ENCODE measurements at places on chromosomes 5 and 9. TPM values are rescaled to one million over a fixed set of nuclear protein-coding genes. Genes with fewer than 3 reads are reported as not detected.

NADK2 gene
- 13.0 TPM for polyA plus RNA-seq

MAN1B1 gene
- 41.4 TPM for polyA plus RNA-seq

PCDHA11 gene
- 0.09 TPM for polyA plus RNA-seq

LMX1B gene
- polyA plus RNA-seq: not detected

MVB12B gene
- 10.0 TPM for polyA plus RNA-seq

Data from small intestine (tissue), 16 donors.